ENCODE measurements at places on chromosomes 5 and 9.

- no peak for DNase-seq
These were observed 70.0 kb downstream of the EXOSC2 start for GRCh38 chr9:130763331-130764171.

DNA sequence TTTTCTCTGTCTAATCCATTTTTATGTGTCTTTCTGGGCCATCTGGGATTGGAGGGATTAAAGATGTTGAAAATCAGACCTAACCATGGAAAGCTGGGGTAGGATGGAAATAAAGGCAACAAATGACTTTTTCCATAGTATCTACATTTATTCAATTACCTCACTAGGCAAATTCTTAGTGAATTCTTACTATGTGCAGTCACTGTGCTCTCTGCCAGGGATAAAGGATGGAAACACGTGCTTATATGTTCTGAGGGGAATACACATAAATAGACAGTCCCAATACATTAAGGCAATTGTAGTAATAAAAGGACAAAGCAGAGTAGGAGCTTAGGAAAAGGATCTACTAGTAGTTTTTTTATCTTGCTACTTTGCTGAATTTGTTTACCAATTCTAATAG is 214.2 kb downstream of the PRR16 start:
- no peak for DNase-seq

GRCh38 chr9:112044186-112044585 is 130.9 kb downstream of the SUSD1 start:
- no peak for DNase-seq

- no peak for DNase-seq
These were observed 27.1 kb downstream of the ERAP1 start for GRCh38 chr5:96780626-96781025.

- no peak for DNase-seq
These were observed 124.6 kb downstream of the ATP10B start for GRCh38 chr5:160727296-160727997.

DNA sequence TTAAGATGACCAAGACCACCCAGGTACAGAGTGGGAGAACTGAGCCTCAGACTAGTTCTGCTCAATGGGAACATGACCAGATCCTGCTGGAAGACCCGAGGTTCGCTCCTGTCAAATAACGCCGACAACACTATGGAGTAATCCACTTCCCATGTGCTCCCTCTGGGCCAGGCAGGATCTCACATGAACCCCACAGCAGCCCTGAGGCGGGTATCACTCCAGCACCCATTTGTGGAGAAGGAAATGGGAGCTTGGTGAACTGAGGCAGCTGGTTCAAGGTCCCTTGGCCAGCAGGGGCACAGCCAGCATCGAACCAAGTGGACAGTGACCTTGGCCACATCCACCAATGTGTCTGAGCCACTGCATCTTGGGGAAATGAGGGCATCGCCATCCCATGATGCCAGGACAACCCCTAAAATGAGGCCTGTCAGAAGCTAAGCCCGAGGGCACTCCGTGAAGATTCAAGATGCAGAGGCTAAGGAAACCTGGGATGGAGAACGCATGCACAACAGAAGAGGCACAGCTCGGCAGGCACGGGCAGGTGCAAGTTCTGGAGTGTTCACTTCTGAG is 8.5 kb downstream of the ANKS6 start:
- DNase-seq = no peak

DNA sequence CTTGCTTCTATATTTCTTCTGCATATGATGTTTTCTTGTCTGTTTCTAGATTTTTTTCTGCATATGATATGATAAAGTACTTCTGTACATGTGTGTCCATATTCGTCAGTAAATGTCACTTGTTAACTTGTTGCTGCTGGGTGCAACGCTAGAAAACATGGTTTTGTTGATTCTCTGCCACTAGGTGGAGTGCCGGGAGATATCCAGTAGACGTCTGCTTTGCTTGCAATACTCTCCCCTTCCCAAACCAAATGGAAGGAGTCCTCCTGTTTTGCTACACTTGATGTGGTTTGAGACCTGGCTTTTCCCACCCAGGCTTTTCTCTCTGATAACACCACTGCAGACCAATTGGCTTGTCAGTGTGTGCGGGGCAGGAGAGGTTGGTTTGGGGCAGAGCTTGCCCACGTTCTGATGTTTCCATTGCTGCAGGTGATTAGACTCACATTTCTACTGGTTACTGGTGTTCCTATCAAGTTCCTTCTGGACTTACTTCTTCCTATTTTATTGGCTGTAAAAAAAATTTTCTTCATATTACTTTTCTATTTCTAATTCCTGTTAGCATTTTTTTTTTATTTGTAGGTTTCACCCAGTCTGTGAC is 900.0 kb upstream of the CDH10 start:
- DNase-seq = no peak

Measured in NCI-H187 treated with DMSO at 0.1 percent for 48 hours (cell line).